ENCODE measurements at places on chromosomes 5 and 9.

- no peak for DNase-seq
Observed at GRCh38 chr9:130918826-130919558, 20.1 kb downstream of the FIBCD1 start.

DNA sequence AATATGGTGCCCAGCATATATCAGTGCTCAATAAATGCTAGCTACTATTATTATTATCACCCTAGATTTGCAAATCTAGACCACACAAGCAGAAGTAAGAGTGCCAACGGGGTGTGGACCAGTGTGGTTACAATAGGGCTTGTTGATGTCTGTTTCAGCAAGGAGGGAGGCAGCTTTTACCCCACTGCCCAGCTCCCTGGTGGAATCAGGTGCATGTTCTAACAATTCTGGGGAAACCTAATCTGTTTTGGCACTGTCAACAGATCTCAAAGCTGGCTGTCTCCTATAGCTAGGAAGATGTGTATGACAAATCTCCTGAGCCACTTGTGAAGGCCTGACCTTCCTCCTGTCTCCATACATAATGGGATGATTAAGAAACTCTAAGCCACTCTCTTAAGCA, 5.7 kb downstream of the TGFBI start:
- DNase-seq: no peak

DNA sequence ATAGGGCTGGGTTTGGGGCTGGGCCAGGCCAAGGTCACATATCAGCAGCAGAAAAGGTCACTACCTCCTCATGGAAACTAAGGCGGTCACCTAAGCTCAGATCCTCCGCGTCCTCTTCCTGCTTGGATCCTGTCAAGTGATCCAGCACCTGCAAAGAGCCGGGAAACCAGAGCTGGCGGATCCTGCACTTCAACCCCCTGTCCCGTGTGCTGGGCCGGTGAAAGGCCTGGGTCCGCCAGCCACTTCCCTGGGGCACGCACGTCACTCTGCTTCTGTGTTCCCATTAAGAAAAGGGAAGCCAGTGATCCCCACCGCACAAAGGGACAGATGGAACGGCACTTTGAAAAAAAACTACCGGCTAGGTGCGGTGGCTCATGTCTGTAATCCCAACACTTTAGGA, 61.3 kb upstream of the STXBP1 start:
- no peak for DNase-seq

DNA sequence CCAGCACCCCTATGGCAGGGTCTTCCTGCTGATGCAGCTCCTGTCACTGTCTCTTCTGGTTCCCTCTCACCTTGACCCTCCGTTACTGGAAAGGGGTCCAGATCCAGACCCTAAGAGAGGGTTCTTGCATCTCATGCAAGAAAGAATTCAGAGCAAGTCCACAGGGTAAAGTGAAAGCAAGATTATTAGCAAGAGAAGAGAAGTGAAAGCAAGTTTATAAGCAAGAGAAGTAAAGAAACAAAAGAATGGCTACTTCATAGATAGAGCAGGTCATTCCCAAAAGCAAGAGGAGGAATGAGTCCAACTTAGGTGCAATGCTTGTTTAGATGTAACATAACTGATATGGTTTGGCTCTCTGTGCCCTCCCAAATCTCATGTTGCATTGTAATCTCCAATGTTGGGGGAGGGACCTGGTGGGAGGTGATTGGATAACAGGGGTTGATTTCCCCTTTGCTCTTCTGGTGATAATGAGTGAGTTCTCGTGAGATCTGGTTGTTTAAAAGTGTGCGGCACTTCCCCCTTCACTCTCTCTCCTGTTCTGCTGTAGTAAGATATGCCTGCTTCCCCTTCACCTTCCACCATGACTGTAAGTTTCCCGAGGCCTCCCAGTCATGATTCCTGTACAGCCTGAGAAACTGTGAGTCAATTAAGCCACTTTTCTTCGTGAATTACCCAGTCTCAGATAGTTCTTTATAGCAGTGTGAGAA, 183.3 kb downstream of the MED10 start:
- no peak for DNase-seq

All from activated CD4-positive, alpha-beta T cell treated with anti-CD3 and anti-CD28 coated beads, Interleukin-2, amount 50 U/mL, for 48 hours (primary cell).